Stimulated activated CD8-positive, alpha-beta memory T cell treated with anti-CD3 and anti-CD28 coated beads, Interleukin-15, amount 100 ng/mL, for 24 hours (primary cell): ENCODE measurements at places on chromosomes 7 and 10.

- DNase-seq, result no peak
Observed at GRCh38 chr7:98500764-98501163, 99.9 kb upstream of the BAIAP2L1 start.

DNA sequence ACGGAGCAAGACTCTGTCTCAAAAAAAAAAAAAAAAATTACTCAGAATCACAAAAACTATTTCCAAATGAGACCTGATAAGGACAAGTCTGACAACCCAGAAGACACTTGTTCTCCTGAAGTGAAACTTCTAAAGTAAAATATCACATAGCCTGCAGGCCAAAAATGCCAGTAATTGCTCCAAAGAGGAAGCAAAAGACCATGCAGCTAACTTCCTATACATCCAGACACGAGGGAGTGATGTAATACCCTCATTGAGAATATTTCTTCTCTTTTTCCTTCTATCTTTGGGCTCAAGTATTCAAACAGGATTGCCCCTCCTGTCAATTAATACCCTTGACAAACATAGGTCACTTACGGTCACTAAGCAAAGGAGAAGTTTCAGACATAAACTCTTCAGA lies 31.2 kb downstream of the ARMH3 start:
- no peak for DNase-seq

GRCh38 chr7:94325122-94325475 lies 69.6 kb upstream of the COL1A2 start:
- DNase-seq, result no peak

DNA sequence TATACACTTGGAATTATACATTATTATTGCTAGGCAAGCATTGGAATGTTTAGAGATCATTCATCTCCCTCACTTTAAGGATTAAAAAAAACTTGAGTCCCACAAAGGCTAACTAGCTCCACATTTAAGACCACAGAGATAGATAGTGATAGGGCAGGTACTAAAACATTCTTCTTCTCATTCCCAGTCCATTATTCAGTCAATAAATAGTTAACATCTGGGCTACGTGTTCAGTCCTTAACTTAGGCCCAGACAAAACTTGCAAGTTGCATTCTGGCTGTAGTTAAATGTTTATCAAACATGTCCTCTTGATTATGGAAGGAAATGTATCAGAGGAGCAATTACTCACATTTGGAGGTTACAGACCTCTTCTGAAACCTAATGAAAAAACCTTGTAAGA lies 2.4 kb downstream of the GNG11 start:
- DNase-seq, result no peak

GRCh38 chr10:126949161-126949503 lies 43.9 kb downstream of the DOCK1 start:
- no peak for DNase-seq

DNA sequence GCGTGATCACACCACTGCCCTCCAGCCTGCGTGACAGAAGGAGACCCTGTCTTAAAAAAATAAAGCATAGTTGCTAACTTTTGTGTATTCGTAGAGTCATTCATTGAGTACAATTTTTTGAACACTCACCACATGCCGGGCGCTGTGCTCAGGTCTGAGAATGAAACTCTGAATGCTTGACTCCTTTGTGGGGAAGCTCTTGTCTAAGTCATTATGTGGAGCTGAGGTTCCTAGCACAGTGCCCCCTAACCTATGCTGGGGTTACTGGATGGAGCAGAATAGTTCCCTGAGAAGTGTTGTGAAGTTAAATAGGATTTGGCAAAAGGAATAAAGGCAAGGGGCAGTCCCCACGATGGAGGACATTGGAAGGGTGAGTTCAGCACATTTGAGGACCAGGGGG lies 123.3 kb downstream of the CELF2 start:
- DNase-seq, result no peak
